Vagina (tissue), 2 donors: ENCODE measurements at places on chromosomes 6 and 20.

GRCh38 chr6:154569156-154569862 is 58.8 kb upstream of the CNKSR3 start:
- no peak for DNase-seq

GRCh38 chr6:680251-680650 is 12.7 kb downstream of the EXOC2 start:
- no peak for DNase-seq

GRCh38 chr6:34568341-34569201 is 12.4 kb upstream of the SPDEF start:
- no peak for DNase-seq

- no peak for DNase-seq
Observed at GRCh38 chr20:52004715-52005114, 186.9 kb downstream of the ZFP64 start.

GRCh38 chr6:32947552-32948465 is 5.1 kb downstream of the HLA-DMA start:
- no peak for DNase-seq

- DNase-seq = no peak
Observed at GRCh38 chr6:134063121-134063965, 10.9 kb upstream of the SLC2A12 start.

GRCh38 chr6:3208098-3208774 is 19.2 kb downstream of the TUBB2B start:
- DNase-seq = no peak

- DNase-seq = no peak
Observed at GRCh38 chr6:108621117-108621516, 60.4 kb downstream of the FOXO3 start.

GRCh38 chr6:55866128-55866527 is 9.3 kb downstream of the BMP5 start:
- no peak for DNase-seq

DNA sequence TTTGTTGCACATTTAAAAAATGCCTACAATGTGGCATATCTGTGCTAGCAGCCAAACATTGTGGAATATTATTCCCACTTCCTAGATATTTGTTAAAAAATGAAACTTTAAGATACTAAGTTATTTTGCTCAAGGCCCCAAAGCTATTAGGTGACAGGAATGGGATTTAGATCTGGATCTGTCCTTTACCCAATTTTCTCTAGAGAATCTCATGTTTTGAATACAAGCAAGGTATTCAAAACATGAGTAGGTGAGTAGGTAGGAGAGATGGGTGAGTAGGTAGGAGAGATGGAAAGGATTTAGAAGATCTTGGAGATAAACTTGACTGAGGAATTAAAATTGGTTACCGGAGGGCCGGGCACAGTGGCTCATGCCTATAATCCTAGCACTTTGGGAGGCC is 61.2 kb upstream of the AKIRIN2 start:
- DNase-seq = no peak

GRCh38 chr6:69937402-69938136 is 71.2 kb downstream of the COL19A1 start:
- DNase-seq = no peak

GRCh38 chr6:72740135-72740534 is 118.3 kb downstream of the KCNQ5 start:
- no peak for DNase-seq
